M059J (cell line): ENCODE measurements at places on chromosomes 4 and X. TPM values are rescaled to one million over a fixed set of nuclear protein-coding genes. Genes with fewer than 3 reads are reported as not detected.

The MAGEA12 gene
- 13.4 and 15.5 TPM in 2 replicates for total RNA-seq

DNA sequence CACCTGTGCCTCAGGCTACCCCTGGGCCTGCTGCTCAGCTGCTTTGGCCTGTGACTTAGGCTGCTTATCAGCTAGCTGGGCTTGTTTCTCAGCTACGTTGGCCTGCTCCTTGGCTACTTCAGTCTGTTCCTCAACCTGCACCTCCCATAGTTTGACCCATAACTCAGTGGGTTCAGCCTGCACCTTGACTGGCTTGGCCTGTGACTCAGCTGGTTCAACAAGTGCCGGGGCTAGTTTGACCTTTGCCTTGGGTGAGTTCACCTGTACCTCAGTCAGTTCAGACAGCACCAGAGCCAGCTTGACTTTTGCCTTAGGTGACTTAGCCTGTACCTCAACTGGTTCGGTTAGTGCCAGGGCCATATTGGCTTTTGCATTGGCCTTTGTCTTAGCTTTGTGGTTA is 171.2 kb downstream of the MSN start:
- no peak for DNase-seq

- DNase-seq: peak; percentile 77
Measured at GRCh38 chr4:79913581-79913980, 159.4 kb downstream of the ANTXR2 start.

- no peak for DNase-seq
Measured at GRCh38 chr4:171932238-171932637, 119.0 kb downstream of the GALNTL6 start.

The STARD8 gene
- total RNA-seq: 9.5 and 14.4 TPM in 2 replicates

- DNase-seq: no peak
Measured at GRCh38 chr4:69909195-69909594, 21.7 kb upstream of the CSN1S1 start.

The CCDC110 gene
- total RNA-seq: 1.7 TPM in 1 of 2 replicates, not detected in the other

The PNMA6A gene
- total RNA-seq: not detected in 2 replicates

GRCh38 chr4:47837094-47837907 is 566 bp downstream of the CORIN start:
- DNase-seq: peak; percentile 45

The RTL3 gene
- total RNA-seq: 2.1 and 3.0 TPM in 2 replicates

The PF4V1 gene
- not detected in 2 replicates for total RNA-seq

The TMEM156 gene
- 0.37 and 3.9 TPM in 2 replicates for total RNA-seq

GRCh38 chr4:168487282-168488035 is 7.2 kb upstream of the DDX60L start:
- DNase-seq: peak; percentile 89

The AP1AR gene
- total RNA-seq: 6.9 and 10.4 TPM in 2 replicates

DNA sequence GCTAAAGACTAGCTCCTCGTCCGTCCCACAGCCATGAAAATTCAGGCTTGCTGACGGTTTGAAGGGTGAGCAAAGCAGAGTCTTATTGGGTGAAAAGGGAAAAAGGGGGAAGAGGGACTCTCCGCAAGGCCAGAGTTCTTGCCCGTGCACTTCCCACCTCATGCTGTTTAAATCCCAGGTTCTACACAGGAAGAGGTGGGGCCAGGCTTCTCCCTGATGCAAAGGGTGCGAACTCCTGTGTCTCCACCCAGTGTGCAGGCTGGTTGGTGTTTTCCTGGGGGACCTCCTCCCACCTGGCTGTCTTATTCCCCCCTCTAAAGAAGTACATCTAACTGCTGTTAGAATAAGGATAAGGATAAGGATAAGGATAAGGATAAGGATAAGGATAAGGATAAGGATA is 18.0 kb upstream of the LANCL3 start:
- no peak for DNase-seq

DNA sequence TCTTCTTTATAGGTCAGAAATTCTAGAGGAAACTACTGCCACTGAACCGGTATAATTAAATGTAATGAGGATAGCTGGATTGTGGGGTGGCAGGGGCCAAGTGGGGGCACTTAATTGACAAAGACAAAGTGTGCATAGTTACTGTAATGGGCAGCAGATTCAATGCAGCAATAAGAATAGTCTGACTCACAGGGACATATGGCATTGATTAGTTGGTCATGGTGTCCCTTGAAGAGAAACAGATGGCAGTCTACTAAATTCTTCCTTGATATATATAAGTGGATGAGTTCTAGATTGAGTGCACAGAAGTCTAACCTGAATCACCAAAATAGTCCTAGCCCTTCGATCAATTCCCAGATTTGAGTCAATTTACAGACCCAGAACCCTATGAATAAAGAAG is 31.6 kb downstream of the ETDC start:
- peak; percentile 34 for DNase-seq

DNA sequence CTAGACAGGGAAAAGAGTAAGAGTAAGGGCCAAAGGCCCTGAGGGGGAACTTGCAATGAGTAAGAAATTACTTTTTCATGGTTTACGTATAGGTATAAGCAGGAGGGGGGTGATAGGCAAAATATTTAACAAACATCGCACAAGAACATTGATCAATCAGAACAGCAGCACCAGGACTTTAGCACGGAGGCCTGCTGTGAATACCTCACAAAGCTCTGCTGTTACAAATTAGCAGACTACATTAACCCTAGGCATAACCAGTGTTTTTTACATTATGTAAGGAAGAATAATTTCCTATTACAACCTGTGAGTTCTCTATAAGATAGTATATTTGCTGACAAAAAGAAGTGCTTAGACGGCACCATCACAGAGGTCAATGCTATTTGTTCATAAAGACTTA is 44.9 kb downstream of the PPARGC1A start:
- no peak for DNase-seq

DNA sequence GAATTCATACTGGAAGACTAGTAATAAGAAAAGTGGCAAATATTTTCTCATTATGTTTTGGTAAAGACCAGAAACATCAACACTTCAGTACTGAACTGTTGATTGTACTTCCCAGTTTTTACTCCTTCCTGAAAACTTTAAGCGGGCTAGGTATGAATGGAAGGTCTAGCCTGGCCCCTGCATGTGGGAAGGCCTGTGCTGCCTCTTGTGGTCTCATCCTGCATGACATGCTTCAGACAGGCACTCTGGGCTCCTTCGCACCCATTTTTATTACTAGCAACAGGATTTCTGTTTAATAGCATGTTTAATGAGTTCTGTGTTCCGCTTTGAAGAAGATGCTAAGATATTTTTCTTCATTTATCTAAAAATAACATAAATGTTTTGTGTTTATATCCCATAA is 279.1 kb downstream of the ANK2 start:
- DNase-seq: peak; percentile 8

DNA sequence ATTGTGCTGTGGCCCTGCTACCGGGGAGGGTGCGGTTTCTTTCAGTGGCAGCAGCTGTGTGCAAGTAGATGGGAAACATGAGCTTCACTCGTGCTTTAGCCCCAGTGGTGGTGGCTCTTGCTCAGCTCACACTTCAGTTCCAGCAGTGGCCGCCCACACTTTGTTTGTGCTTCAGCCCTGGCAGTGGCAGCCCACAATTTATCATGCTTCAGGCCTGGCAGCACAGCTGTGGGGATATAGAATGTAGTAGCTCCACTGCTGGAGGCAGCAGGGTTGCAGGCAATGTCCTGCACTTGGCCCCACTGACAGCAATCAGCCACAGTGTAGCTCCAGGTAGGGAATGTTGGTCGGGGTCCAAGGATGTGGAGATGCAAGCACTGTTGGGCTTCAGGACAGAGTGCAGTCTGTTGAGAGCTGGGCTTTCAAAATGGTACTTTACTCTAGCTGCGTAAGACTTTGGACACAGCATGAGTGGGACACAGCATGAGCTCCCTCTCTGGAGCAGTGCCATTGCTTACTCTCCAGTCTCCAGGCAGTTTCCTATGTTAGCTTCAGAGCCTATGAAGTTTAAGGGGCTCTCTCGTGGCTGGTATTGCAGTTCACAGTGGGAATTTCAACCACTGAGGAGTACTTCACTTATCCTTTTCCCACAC is 413.1 kb downstream of the PDGFC start:
- peak; percentile 74 for DNase-seq

The RBM41 gene
- total RNA-seq: 10.4 and 11.3 TPM in 2 replicates

- no peak for DNase-seq
Measured at GRCh38 chrX:77223046-77223445, 224.1 kb upstream of the FGF16 start.

- DNase-seq: no peak
Measured at GRCh38 chrX:425056-425455, 38.3 kb upstream of the PPP2R3B start.

DNA sequence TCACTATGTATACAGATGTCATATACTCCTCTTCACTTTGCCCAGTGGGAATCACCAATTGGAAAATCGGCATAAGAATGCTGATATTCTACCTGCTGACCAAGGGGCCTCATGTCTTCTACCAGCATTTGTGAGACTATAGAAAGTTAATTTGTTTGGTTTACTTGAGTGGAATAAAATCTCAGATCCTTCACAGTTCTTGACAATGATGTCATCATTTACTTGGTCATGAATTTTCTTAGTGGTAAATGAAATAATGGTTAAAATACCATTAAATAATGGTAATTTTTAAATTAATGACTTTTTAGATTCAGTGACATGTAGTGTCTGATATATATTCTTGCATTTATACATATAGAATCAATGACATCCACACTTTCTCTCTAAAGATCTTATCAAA is 1052.6 kb downstream of the ADGRL3 start:
- DNase-seq: no peak

DNA sequence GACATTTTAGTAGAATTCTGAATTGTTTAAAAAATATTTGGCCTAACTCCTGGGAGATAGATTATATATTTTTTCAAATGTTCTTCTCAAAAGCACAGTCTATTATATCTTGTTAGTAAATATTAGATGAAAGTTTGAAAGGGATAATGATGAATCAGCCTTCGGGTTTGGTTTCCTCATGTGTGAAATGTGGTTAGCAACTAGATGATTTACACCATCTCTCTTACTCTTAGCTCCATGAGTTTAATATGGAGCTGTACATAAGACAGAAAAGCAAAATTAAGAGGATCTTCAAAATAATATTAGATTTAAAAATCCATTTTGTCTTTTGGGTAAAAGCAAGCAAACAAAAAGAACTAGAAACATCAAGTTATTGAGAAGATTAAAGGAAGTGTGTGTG is 120.8 kb upstream of the SFRP2 start:
- no peak for DNase-seq

The KIF4A gene
- total RNA-seq: 42.8 and 89.1 TPM in 2 replicates

GRCh38 chr4:63904201-63904600 is 505.0 kb downstream of the TECRL start:
- DNase-seq: no peak

- peak; percentile 72 for DNase-seq
Measured at GRCh38 chr4:119040694-119041185, 94.9 kb upstream of the MYOZ2 start.

DNA sequence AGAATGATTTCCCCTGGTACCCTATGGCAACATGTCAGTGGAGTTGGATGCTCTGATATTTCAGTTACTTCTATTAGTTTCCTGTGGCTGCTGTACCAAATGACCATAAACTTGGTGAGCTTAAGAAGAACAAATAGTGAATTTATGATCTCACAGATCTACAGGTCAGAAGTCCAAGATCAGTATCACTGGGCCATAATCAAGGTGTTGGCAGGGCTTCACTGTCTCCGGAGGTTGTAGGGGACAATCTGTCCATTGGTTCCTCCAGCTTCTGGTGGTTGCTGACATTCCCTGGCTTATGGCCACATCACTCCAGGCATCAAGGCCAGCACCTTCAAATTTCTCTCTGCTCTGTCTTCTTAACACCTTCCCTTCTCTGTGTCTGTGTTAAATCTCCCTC is 37.9 kb upstream of the ELOVL6 start:
- no peak for DNase-seq

GRCh38 chrX:37716602-37717001 is 31.0 kb downstream of the XK start:
- no peak for DNase-seq

- DNase-seq: no peak
Measured at GRCh38 chr4:104015680-104016079, 295.9 kb upstream of the TACR3 start.

- no peak for DNase-seq
Measured at GRCh38 chr4:185405296-185405999, 8.8 kb downstream of the ANKRD37 start.

The PDE5A gene
- total RNA-seq: 42.0 and 51.5 TPM in 2 replicates

- DNase-seq: no peak
Measured at GRCh38 chr4:8121292-8122015, 37.2 kb downstream of the ABLIM2 start.

GRCh38 chrX:112774142-112774541 is 66.5 kb downstream of the AMOT start:
- no peak for DNase-seq

The NUP54 gene
- 55.4 and 59.2 TPM in 2 replicates for total RNA-seq

- no peak for DNase-seq
Measured at GRCh38 chrX:155871934-155872333, 9.2 kb upstream of the VAMP7 start.

The DMRTC1 gene
- not detected in 2 replicates for total RNA-seq

GRCh38 chr4:82201805-82202641 is 171.8 kb downstream of the HNRNPD start:
- peak; percentile 29 for DNase-seq

The GPR34 gene
- not detected in 2 replicates for total RNA-seq

The TBC1D8B gene
- 5.1 and 9.5 TPM in 2 replicates for total RNA-seq

The TCEAL3 gene
- 60.1 and 77.7 TPM in 2 replicates for total RNA-seq

DNA sequence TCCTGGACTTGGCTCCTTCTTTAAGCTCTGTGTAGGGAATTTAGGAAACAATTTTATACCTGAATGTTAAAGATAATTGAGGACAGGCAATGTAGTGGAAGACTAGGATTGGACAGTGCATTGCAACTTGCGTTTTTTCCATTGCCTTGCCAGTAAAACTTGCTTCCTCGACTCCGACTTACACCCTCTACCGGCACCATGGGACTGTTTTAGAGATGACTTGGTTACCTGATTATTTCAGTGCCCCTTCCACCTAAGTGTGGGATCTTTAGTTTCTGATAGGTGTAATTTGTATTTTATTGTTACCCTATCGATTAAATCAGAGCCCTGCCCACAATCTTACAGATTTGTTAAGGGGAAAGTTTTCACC is 1.2 kb downstream of the PRPS1 start:
- peak; percentile 48 for DNase-seq

- no peak for DNase-seq
Measured at GRCh38 chr4:2336659-2337058, 74.8 kb upstream of the MXD4 start.

DNA sequence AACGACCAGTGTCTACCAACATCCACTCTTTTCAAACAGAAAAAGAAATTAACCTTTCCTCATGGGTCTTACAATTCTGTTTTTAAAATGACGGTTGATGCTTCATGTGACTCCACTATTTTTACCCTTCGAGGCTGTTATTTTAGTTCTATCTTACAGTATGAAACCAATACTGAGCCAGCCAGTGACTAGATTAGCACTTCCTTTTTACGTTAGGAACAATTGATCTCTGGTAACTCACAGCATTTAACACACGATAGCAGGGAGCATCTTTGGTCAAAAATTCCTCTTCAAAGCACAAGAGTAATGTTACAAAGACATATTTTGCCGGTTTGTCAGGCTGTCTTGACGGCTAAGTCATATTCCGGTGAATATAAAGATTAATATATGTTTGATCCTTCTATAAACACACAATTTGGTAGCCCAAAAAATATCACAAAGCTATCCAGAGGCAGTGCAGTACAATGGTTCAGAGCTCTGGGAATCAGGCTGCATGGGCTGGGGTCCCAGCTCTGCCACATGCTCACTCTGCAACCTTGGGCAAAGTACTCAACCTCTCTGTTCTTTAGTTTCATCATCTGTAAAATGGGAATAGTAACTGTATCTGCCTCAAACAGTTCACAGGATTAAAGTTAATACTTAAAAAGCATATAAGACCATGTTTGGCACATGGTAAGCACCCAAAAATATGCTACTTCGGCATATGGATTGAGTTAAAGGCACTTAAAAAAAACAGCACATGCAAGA is 62.9 kb upstream of the TXK start:
- no peak for DNase-seq

- no peak for DNase-seq
Measured at GRCh38 chrX:129461801-129462456, 61.4 kb downstream of the SMARCA1 start.

The CXCL10 gene
- total RNA-seq: 1.1 and 5.4 TPM in 2 replicates
